ENCODE measurements at places on chromosomes 12 and 14.

DNA sequence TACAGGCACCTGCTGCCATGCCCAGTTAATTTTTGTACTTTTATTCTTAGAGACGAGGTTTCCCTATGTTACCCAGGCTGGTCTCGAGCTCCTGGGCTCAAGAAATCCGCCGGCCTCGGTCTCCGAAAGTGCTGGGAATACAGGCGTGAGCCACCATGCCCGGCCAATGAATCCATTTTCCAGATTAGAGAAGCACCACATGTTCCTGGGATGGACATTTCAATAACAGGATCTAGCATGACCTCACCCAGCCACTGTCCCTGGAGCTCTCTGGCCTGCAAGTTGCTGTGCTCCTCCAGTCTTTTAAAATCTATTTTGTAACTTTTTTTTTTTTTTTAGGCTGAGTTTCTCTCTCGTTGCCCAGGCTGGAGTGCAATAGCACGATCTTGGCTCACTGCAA is 2.2 kb downstream of the GPR132 start:
- peaks cover 81% of the 10 kb centered on the region for H3K4me1 ChIP-seq
- H3K27ac ChIP-seq: peak overlapping the region; percentile 97
- H3K27me3 ChIP-seq: no peaks in the 10 kb centered on the region
- DNase-seq: no peak

DNA sequence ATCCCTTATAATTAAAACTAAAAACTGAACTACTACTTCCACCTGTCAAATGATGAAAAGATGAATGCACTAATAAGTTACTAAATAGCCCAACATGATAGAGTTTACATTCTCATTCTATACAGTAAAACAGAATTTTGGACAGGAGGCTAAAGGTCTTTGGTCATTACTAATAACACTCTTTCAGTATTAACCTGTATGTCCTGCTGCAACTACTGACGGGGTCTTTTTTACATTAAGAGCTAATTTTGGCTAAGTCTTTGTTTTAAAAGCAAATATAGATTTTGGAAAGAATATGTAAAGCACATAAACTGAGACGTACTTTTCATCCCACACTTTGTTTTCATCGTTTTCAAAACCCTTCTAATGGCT is 175.4 kb upstream of the CDKN3 start:
- peaks cover 13% of the 10 kb centered on the region for H3K4me1 ChIP-seq
- H3K27ac ChIP-seq: no peak overlapping the region
- no peak overlapping the region for H3K4me3 ChIP-seq
- peaks cover 64% of the 10 kb centered on the region for H3K27me3 ChIP-seq
- no peaks in the 10 kb centered on the region for H3K36me3 ChIP-seq
- no peak for DNase-seq

DNA sequence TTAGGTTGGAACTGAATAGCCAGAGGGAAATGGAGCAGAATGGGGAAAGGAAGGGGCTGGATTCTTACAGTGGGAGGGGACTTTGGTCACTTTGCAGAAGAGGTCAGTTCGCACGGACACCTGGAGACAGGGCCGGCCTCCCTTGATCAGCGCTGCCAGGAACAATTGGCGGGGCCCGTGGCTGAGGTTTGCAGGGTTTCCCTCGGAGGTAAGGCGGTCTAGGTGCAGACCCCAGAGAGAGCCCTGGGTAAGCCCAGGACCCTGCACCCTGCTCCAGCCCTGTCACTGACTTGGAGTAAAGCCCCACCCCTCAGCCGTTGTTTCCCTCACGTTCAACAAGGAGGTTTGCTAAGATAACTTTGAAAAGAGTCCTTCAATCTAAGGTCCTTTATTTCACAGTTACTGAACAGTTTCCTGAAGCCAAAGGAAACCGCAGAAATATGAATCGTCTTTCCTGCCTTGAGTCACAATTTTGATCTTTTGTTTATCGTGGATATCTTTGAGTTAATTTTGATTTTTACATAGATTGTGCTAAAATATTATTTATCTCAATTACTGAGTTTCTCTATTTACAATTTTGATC is 231.4 kb upstream of the RTL1 start:
- no peak overlapping the region for H3K27ac ChIP-seq
- H3K4me1 ChIP-seq: peaks cover 8% of the 10 kb centered on the region
- no peak overlapping the region for H3K4me3 ChIP-seq
- no peak for DNase-seq

DNA sequence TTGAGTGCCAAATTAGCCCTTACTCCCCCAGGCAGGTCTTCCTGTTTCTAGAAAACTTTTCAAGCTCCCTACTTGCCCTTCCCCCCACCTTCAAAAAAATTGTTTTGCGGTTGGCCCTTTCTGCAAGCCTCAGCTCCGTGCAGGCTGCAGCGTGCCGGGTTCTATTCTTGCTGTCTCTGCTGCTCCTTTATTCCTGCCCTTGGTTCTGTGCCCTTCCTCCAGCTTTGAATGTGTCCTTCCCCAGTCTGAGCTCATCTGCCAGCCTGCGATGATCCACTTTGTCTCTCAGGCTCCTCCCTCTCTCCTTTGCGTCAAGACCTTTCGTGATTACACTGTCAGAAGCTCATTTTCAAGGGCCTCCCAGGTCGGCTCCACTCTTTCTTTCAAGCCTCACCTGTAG is 98.6 kb downstream of the IRF2BPL start:
- DNase-seq: peak; percentile 71
- H3K4me3 ChIP-seq: peak overlapping the region; percentile 69
- no peaks in the 10 kb centered on the region for H3K36me3 ChIP-seq

GRCh38 chr12:55885113-55885512 is 42.4 kb upstream of the MMP19 start:
- H3K4me3 ChIP-seq: no peak overlapping the region
- no peak for DNase-seq
- H3K36me3 ChIP-seq: no peaks in the 10 kb centered on the region
- no peak overlapping the region for H3K27ac ChIP-seq

GRCh38 chr14:24232645-24233537 is at the start of gene GMPR2:
TSS of gene GMPR2 (plus strand) at chr14:24232929. CDS start at chr14:24233254, 325 bp downstream.
- peak within 1 kb of the TSS; percentile 71 for H3K4me3 ChIP-seq
- H3K27ac ChIP-seq: peak within 1 kb of the TSS; percentile 85
- H3K4me1 ChIP-seq: peaks cover 65% of the 10 kb centered on the region

DNA sequence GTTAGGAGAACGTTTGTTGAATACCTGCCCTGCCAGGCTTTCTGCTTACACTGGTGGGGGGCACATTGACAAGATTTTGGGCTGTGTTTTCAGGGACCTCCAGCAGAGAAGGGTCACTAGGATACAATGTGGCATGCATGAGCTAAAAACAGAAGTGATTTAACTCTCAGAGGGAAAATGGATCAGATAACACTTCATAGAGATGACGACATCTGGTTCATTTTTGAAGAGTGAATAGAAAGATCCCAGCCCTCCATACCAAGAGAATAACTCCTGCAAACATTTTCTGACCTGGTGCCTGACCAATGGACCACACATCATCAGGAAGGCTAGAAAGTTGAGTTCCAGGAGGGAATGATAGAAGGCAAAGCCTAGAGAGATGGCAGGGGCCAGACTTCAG is 33.7 kb downstream of the CKB start:
- no peak overlapping the region for H3K4me3 ChIP-seq
- H3K27ac ChIP-seq: no peak overlapping the region
- H3K36me3 ChIP-seq: peaks cover 3% of the 10 kb centered on the region
- no peaks in the 10 kb centered on the region for H3K4me1 ChIP-seq
- no peak for DNase-seq

- no peaks in the 10 kb centered on the region for H3K4me1 ChIP-seq
- H3K4me3 ChIP-seq: no peak overlapping the region
- peak; percentile 82 for DNase-seq
- no peaks in the 10 kb centered on the region for H3K27me3 ChIP-seq
- H3K36me3 ChIP-seq: peaks cover 18% of the 10 kb centered on the region
Observed at GRCh38 chr12:124321040-124321481, 26.2 kb downstream of the RFLNA start.

DNA sequence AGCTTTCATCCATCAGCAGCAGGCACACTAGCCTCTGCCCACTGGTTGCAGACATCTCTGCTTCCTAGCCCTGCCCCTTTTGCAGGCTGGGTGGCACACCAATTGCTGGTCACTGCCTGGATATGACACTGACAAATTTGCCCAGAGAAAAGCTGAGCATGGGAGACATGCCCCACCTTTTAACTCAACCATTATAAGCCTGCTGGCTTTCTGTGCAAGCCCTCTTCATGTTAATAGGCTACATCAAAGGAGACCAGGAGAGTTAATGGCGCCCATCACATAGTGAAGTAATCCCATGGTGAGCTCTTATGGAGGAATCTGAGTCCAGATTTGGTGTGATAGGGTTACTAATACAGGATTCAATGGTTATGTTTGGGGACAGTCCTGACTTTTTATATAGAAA is 139.2 kb downstream of the KICS2 start:
- no peak for DNase-seq
- no peaks in the 10 kb centered on the region for H3K36me3 ChIP-seq
- no peaks in the 10 kb centered on the region for H3K4me1 ChIP-seq
- no peak overlapping the region for H3K4me3 ChIP-seq
- no peak overlapping the region for H3K27ac ChIP-seq

DNA sequence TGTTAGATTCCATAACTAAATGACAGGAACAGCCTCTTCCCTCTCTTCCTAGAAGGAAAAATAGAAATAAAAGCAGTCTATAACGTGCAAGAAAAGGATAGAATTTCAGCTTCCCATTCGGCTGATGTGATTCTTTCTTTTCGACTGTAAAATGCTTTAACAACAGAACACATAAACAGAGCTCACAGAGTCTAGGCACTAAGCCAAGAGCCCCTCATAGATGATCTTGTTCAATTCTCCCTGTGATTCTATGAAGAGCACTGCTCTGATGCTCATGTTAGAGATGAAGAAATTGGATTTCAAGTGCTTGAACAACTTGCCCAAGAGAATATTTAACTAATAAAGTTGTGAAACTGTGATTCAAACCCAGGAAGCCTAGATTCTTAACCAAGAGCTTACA is 232.7 kb downstream of the RPAP3 start:
- DNase-seq: no peak
- peaks cover 7% of the 10 kb centered on the region for H3K4me1 ChIP-seq
- H3K27me3 ChIP-seq: peaks cover 1% of the 10 kb centered on the region
- H3K36me3 ChIP-seq: peaks cover 8% of the 10 kb centered on the region

GRCh38 chr14:94321421-94322271 is 1.5 kb downstream of the SERPINA6 start:
- H3K4me3 ChIP-seq: no peak overlapping the region
- no peaks in the 10 kb centered on the region for H3K36me3 ChIP-seq
- DNase-seq: no peak
- no peaks in the 10 kb centered on the region for H3K27me3 ChIP-seq

DNA sequence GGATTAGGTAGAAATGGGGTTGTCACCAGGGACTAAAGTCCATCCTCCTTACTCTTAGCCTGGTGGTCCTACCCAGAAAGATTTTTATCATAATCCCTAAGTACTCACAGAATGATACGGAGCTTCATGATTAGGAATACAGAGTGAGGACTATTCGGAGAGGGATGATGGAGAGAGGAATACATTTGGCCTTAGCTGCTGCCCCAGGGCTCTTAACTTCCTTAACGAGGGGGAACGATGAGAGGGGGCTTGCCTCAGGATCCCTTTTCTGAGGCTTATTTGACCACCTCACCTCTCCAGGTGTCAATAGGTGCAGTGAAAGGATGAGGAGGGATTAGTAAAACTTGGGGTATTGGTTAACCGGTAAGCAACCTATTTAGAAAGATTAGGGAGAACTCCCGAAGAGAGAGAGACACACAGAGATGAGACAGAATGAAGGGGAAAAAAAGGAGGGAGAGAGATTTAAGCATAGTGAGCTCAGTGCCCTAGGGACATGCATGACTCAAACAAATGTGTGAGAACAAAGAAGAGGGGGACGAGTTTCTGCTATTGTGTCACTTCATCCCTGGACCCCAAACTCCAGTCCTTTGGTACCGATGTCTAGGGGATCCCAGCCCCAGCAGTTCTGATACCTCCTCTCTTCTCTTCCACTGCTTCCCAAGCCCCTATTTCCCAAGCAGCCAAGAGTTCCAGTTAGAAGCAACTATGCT is 1.1 kb downstream of the NFE2 start:
- no peak overlapping the region for H3K27ac ChIP-seq
- H3K36me3 ChIP-seq: no peaks in the 10 kb centered on the region

- no peak for DNase-seq
- H3K36me3 ChIP-seq: no peaks in the 10 kb centered on the region
- peaks cover 19% of the 10 kb centered on the region for H3K27me3 ChIP-seq
- no peak overlapping the region for H3K4me3 ChIP-seq
- H3K27ac ChIP-seq: no peak overlapping the region
Observed at GRCh38 chr12:49533331-49533730, 5.5 kb upstream of the KCNH3 start.

GRCh38 chr14:98498019-98498885 is 773.7 kb downstream of the BCL11B start:
- H3K27ac ChIP-seq: no peak overlapping the region
- H3K4me1 ChIP-seq: peaks cover 24% of the 10 kb centered on the region
- H3K4me3 ChIP-seq: no peak overlapping the region
- no peaks in the 10 kb centered on the region for H3K27me3 ChIP-seq

GRCh38 chr12:32120419-32120818 is 13.8 kb downstream of the BICD1 start:
- DNase-seq: no peak
- peaks cover 19% of the 10 kb centered on the region for H3K4me1 ChIP-seq
- H3K4me3 ChIP-seq: no peak overlapping the region
- peaks cover 8% of the 10 kb centered on the region for H3K27me3 ChIP-seq
- no peaks in the 10 kb centered on the region for H3K36me3 ChIP-seq
- H3K27ac ChIP-seq: no peak overlapping the region

DNA sequence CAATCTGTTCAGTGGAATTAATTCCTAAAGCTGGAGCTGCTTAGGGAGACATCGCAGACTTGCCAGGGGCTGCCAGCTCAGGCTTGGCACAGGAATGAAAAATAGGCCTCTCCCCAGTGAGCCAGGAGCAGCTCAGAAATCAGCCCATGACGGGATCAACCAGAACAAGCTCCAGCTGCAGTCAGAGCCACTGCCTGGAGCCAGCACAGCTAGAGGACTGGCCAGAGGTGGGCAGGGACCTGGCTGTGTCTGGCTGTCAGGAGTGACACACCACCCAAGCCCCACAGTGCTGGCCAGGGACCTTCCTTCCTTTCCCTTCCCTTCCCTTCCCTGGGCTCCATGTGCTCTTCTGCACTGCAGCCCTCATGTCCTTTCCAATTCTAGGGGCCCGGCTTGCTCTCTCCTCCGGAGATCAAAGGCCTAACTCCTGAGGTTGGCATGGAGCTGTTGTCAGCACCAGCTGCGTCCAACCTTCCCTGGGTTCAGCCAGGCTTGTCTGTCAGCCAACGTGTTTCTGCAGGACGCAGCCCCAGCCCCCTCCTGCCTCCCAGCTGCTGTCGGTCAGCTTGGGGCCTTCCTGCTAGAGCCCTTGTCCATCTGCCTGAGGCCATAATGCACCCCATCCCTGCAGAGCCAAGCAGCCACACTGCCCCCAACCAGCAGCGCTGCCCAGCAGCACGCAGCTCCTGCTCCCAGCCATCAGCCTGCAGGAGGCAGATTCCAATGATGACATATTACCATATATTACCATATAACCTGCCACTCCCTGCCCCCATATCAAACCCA is 149.3 kb downstream of the CALM1 start:
- no peaks in the 10 kb centered on the region for H3K36me3 ChIP-seq
- no peak for DNase-seq
- no peaks in the 10 kb centered on the region for H3K27me3 ChIP-seq

GRCh38 chr12:88328090-88328489 is 186.0 kb downstream of the TMTC3 start:
- no peaks in the 10 kb centered on the region for H3K36me3 ChIP-seq
- DNase-seq: no peak
- H3K4me1 ChIP-seq: no peaks in the 10 kb centered on the region
- H3K27ac ChIP-seq: no peak overlapping the region

GRCh38 chr12:18731156-18731555 is 6.7 kb downstream of the PLCZ1 start:
- H3K36me3 ChIP-seq: peaks cover 4% of the 10 kb centered on the region
- no peak for DNase-seq
- no peak overlapping the region for H3K27ac ChIP-seq
- H3K27me3 ChIP-seq: no peaks in the 10 kb centered on the region
- H3K4me1 ChIP-seq: no peaks in the 10 kb centered on the region

GRCh38 chr12:114678028-114678427 is 5.9 kb downstream of the TBX3 start:
- DNase-seq: no peak
- H3K27ac ChIP-seq: no peak overlapping the region

All from activated T-cell treated with anti-CD3 and anti-CD28 coated beads, Interleukin-2, amount 50 U/mL, for 72 hours (primary cell).